T-helper 1 cell (primary cell): ENCODE measurements at places on chromosomes 4 and X.

GRCh38 chr4:142088906-142089305 is 452.5 kb downstream of the IL15 start:
- no peak for DNase-seq

DNA sequence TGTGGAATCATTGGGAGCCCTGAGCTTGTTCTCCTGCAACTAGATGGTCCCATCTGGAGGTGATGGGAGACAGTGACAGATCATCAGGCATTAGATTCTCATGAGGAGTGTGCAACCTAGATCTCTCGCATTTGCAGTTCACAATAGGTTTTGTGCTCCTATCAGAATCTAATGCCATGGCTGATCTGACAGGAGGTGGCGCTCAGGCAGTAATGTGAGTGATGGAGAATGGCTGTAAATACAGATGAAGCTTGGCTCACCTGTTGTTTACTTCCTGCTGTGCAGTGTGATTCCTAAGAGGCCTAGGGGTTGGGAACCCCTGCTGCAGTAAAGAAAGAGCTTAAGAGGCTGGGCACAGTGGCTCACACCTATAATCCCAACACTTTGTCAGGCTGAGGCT is 42.2 kb upstream of the PUDP start:
- DNase-seq = no peak

DNA sequence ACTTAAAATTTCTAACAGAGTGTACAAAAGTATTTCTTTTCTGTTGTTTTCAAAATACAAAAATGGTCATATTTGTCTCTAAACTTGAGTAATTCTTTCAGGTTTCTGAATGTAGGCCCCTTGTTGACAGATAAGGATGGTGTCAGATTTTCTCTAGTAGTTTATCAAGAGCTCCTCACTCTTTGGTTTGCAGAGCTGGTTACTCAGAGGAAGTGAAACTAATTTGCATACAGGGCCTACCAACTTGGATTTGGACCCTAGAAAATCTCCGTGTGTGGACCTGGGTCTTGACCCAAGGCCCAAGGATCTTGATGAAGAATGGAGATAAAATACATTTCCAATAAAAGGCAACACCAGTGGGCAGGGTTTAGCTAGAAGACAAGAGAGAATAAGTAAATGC is 433 bp upstream of the ADH6 start:
- DNase-seq = no peak

DNA sequence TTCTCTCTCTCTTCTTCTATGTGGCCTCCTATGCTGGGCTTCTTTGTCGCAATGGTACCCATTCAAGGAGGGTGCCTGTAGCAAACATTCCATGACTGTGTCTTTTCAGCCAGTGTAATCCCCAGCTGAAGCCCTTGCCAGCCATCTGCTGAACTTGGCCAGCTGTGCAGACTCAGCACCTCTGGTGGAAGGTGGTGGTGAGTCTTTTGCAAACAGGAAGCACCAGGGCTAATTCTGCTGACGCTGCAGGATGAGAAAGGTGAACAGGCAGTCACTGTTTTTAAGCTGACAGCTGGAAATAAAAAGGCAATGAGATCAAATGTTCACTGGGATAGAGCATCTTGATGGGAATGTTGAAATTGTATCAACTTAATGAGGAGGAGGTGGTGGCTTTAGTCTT is 298.7 kb upstream of the CLNK start:
- no peak for DNase-seq

- DNase-seq = no peak
These were observed 340 bp downstream of the HNRNPD start for GRCh38 chr4:82373486-82373815.

GRCh38 chr4:185122681-185123345 is 20.3 kb upstream of the SLC25A4 start:
- DNase-seq = no peak

GRCh38 chrX:12802741-12803140 is 11.5 kb downstream of the PRPS2 start:
- no peak for DNase-seq

- no peak for DNase-seq
These were observed 6.3 kb upstream of the STK26 start for GRCh38 chrX:132016628-132017430.

DNA sequence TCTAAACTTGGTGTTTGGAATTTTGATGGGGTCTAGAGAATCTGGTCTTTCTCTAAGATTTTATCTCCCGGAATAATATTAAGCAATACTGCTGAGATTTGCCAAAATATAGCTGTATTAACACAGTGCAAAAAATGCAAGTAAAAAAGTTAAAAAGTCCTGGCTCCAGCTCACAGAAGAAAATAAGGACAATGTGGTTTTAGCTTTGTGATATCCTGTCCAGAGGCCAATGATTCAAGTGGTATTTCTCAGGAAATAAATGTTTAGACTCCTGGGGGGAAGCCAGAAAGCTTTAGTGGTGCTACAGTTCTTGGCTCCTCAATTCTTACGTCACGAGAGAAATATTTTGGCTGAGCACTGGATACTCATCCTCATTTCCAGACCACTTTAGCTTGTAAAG is 40.9 kb upstream of the IL13RA2 start:
- no peak for DNase-seq

- no peak for DNase-seq
These were observed 43.4 kb downstream of the NUDT6 start for GRCh38 chr4:122879001-122879400.

- DNase-seq = no peak
These were observed 10.6 kb upstream of the CTSO start for GRCh38 chr4:155964016-155964891.

GRCh38 chrX:113956936-113957335 is 627.0 kb upstream of the HTR2C start:
- no peak for DNase-seq

GRCh38 chrX:53445977-53446376 is 11.8 kb upstream of the HSD17B10 start:
- DNase-seq = no peak

DNA sequence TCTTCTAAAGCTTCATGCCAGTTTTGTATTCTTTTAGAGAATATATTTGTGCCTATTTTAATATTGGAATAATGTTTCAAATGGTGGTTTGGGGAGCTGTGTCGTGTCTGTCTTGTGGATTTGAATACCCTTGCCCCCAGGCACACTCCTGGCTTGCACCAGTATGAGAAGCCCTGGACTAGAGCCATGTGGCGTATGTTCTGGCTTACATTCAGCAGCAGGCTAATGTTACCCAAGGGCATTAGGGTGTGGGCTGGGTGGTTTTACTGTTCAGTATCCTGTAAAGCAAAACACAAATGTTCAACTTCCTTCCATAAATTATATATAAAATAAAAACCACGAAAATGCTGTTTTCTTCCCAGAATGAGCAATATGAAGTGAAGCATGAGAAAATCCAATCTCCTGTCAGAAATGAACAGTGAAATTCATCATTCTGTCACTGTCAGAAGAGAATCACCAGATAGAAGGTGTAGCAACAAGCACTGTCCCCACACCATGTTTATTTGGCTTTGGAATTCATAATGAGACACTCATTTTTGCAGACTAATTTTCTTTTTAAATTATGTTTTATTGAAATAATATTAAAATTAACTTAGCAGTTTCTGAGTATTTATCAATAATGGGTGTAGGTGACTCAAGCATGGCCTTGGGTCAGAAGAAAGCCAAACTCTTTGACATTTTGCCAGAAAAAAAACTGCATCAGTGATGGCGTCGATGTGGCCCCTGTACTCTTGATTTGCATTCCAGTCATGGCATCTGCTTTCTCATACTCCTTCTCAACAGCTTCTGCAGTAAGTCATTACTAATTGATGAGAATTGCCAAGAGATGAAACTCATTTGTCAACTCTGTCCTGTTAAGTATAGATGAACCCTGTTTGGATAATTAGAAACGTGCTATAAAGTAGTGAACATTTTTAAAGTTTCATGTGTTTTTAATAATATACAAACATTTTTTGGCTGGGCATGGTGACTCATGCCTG is 43.8 kb downstream of the WWC2 start:
- no peak for DNase-seq

DNA sequence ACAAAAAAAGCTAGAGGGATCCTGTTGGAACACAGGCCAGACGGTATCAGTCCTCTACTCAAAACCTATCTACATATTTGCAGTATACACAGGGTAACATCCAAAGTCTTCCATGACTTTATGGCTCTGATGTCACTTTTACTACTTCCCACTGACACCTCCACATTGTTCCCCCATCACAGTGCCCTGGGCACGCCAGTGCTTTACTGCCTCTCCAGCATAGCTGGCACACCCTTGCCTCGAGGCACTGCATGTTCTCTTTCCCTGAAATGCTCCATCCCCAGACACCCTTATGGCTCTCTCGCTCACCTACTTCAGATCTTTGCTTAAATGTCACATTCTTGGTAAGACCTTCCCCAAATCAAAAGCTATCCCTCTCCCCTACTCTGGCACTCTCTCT is 6.3 kb upstream of the ATP10D start:
- no peak for DNase-seq

DNA sequence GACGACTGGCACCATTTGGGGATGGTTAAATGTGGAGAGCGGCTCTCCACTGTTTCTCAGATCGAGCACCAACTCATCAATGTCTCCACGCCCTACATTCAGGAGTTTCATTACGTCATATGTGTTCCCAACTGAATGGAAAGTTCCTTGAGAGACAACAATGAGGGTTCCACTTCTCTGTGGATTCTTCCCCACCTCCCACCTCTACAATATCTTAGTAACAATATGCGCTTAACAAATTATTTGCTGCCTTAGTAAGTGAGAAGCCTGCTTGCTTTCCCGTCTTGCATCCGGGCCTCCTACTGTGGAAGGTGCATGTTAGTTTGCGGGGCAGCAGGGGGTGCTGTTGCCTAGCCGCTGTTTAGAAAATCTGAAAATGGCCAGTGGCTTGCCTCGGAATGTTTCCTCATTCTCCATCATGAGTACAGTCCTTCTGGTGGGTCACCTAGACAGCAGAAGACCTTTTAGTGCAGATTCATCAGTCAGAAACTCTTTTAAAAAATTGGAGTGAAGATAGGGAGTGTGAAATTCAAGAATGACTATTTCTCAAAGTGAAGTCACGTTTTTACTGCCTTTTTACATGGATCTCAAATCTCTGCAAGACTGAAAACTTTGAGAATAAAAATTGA is 55.7 kb downstream of the PHOX2B start:
- DNase-seq = no peak

DNA sequence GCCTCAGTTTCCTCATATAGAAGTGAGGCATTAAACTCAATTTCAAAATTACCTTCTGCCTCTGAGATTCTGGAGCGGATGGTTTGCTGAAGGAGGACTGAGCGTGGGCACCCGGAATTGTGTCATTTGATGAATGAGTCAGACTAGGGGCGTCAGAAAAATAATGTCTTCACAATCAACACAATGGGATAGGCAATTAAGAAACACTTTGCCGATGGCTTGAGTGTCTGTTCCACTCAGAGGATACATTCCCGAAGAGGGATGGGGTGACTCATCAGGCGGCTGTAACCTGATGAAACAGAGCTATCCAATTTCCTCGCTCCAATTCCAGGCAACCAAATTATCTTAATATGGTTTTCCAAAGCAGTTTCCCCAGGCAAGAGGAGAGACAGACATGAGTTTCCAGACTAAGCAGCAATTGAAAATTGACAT is 1.2 kb upstream of the CHRNA9 start:
- DNase-seq = no peak

DNA sequence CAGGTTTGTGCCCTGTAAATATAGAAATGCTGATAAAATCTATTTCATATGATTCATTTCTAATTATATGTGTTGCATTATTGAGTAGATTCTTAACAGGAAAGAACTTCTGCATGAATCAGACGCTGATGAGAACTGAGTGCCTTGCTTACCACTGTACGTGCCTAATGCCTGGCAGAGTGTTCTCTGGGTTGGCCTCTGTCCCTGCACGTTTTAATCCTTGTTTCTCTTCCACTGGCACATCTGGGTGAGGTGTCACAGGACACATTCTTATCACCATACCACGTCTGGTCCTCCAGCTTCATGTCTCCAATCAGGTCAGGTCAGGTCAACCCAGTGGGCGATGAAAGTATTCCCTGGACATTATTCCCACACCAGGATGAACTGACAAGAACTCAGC is 53.6 kb downstream of the KLF3 start:
- no peak for DNase-seq

GRCh38 chr4:75034523-75034922 is 101.6 kb downstream of the PARM1 start:
- no peak for DNase-seq

- no peak for DNase-seq
These were observed 27.1 kb downstream of the MORC4 start for GRCh38 chrX:106972896-106973295.

DNA sequence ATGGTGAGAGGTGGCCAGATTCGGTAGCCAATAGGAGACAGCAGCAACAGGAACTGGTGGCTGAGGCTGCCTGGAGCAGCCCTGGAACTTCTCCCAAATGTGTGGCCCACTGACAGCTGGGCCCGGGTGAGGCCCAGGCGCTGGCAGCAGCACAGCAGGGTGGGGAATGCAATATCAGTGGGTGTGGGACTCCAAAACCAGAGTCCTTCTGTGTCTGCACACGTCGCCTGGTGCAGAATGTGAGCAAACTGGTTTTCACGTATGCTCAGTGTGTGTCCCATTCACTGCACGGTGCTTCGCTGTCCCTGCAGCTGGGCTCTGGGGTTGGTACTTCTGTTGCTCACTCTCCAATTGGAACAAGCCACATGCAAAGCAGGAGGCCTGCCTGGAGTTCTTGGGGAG is 14.4 kb upstream of the CENPU start:
- DNase-seq = no peak

DNA sequence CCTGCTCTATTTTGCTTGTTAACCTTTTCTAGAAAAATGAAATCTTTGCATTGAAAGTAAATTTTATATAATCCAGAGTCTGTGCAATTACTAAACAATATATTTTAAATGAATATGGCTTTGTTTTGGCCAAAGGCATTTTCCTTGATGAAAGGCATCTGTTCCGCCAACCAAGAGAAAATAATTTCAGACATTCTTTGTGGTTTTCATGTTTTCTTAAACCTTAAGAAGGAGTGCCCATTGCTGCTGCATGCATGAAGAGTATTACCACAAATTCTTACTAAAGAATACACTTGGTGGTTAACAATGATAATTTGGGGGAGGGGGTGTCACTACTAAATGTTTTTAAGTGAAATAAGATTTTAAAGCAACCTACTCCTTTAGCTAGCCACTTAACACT is 2.7 kb upstream of the PDGFC start:
- DNase-seq = no peak

DNA sequence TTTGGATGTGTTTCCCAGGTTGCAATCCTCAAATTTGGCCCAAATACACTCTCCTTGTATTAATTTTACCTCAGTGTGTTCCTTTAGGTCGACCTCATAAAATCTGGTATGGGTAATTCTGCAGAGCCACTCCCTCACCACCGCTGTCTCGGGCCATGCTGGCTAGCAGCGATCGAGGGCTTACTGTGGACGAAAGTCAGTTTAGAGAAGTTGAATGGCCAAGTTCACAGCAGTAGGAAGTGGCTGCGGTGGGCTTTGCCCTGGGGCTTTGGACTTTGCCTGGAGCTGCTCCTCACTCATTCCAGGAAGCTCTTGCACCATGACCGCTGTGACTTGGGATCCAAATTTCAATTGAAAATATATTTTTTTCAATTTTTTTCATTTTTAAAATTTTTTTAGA is 19.6 kb downstream of the TMEM187 start:
- DNase-seq = no peak

GRCh38 chrX:18537068-18537467 is 111.7 kb downstream of the CDKL5 start:
- no peak for DNase-seq

- DNase-seq = no peak
These were observed 5.4 kb downstream of the TBC1D1 start for GRCh38 chr4:37896206-37896860.
